ENCODE measurements at places on chromosomes 2 and 18. TPM values are rescaled to one million over a fixed set of nuclear protein-coding genes. Genes with fewer than 3 reads are reported as not detected.

Gene SDC1
- 71.4 TPM for polyA plus RNA-seq

Gene CENPA
- polyA plus RNA-seq, result 17.6 TPM

Gene ABCG8
- polyA plus RNA-seq, result not detected

Gene GPR55
- polyA plus RNA-seq, result not detected

Gene SUCLG1
- polyA plus RNA-seq, result 14.6 TPM

Gene C2orf66
- not detected for polyA plus RNA-seq

Gene HOXD12
- polyA plus RNA-seq, result not detected

Gene CRYBA2
- not detected for polyA plus RNA-seq

Gene DNAH7
- polyA plus RNA-seq, result 0.08 TPM

Gene FOXD4L1
- not detected for polyA plus RNA-seq

Gene GNLY
- not detected for polyA plus RNA-seq

Gene C1D
- polyA plus RNA-seq, result 17.5 TPM

Gene FBXO48
- 1.5 TPM for polyA plus RNA-seq

Gene COX5B
- polyA plus RNA-seq, result 435 TPM

Gene C18orf63
- polyA plus RNA-seq, result not detected

Gene CHRNG
- 0.05 TPM for polyA plus RNA-seq

Gene AKAIN1
- polyA plus RNA-seq, result not detected

Gene MTCL1
- polyA plus RNA-seq, result 16.6 TPM

Gene ANKRD62
- not detected for polyA plus RNA-seq

Gene GAREM2
- 19.9 TPM for polyA plus RNA-seq

Gene GPAT2
- 0.26 TPM for polyA plus RNA-seq

Gene SRD5A2
- 0.02 TPM for polyA plus RNA-seq

Gene CCT7
- 440 TPM for polyA plus RNA-seq

Gene FMNL2
- 8.9 TPM for polyA plus RNA-seq

Gene IFT172
- 12.9 TPM for polyA plus RNA-seq

Gene SIX3
- 0.02 TPM for polyA plus RNA-seq

Data from H1 (cell line).